ENCODE measurements at places on chromosomes 4 and X.

DNA sequence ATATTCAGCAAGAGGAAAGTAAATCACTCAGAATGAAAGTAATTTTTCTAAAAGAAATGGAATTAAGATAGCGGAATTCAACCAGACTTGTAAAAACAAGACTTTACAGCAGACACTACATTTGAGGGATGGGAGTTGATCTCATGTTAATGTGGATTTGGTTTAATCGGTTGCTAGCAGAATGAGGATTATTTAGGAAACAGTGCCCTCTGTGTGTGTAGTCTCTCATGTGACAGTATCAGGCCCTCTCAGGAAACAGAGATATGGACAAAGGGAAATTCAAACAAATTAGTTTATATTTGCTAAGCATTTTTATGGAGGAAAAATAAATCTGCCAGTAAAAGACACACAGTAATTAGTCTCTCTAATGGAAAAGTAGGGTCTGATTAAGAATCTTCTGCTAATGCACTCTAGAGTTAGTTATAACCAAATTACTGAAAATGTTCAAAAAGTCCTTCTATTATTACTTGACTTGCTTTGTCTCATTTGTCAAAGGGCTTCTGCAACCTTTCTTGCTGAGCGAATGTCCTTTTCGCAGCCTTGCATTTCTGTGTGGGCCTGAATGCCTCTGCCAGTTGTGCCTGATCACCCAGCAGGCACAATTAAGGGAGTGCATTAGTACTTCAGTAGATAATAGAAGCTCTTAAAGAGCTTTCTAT lies 1282.3 kb upstream of the TENM3 start:
- no peak for DNase-seq

- no peak for DNase-seq
Observed at GRCh38 chrX:25742334-25742733, 395.8 kb upstream of the MAGEB18 start.

DNA sequence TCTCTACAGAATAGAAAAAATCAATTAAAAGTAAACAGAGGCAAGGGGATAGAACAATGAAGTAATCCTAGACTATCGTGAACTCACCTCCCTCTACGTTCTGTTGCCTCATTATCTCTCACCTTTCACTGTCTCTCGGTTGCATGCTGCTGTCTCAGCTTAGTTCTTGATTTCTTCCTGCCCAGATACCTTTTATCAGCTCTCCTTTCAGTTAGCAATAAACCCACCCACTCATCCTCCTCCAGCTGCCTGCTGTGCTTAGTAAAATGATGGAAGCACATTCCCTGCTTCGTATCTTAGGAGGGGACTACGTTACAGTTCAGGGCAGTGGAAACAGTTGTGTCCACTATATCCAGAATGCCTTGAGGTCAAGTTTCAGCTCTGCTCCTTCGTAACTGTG lies 1709.5 kb upstream of the AGA start:
- DNase-seq: no peak

- no peak for DNase-seq
Observed at GRCh38 chrX:38666909-38667308, 105.6 kb downstream of the TSPAN7 start.

- DNase-seq: no peak
Observed at GRCh38 chr4:14069886-14070285, 442.4 kb upstream of the BOD1L1 start.

- peak; percentile 74 for DNase-seq
Observed at GRCh38 chr4:140237616-140238350, 83.8 kb upstream of the MAML3 start.

GRCh38 chrX:151796576-151796975 lies 62.0 kb downstream of the CNGA2 start:
- no peak for DNase-seq

- DNase-seq: no peak
Observed at GRCh38 chrX:11968991-11969390, 169.3 kb upstream of the FRMPD4 start.

GRCh38 chrX:55867181-55867651 lies 149.7 kb downstream of the RRAGB start:
- no peak for DNase-seq

DNA sequence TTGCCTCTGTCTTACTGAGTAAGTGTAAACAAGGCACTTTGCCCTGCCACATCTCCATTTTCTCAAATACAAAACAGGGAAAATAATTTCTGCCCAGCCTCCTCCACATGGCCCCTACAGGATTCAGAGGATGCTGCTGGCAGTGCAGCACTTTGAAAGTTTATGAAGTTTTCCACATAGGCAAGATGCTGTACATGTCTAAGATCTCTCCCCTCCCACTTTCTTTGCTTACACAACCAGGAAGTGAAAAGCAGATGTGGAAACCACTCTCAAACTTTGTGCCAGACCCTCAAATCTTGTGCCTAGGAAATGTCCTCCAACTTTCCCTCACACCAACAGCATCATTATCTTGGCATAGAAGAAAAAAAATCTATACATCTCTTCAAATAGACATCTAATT lies 257.0 kb upstream of the LDB2 start:
- no peak for DNase-seq

GRCh38 chr4:131509521-131509920 lies 1639.6 kb upstream of the PCDH10 start:
- no peak for DNase-seq

DNA sequence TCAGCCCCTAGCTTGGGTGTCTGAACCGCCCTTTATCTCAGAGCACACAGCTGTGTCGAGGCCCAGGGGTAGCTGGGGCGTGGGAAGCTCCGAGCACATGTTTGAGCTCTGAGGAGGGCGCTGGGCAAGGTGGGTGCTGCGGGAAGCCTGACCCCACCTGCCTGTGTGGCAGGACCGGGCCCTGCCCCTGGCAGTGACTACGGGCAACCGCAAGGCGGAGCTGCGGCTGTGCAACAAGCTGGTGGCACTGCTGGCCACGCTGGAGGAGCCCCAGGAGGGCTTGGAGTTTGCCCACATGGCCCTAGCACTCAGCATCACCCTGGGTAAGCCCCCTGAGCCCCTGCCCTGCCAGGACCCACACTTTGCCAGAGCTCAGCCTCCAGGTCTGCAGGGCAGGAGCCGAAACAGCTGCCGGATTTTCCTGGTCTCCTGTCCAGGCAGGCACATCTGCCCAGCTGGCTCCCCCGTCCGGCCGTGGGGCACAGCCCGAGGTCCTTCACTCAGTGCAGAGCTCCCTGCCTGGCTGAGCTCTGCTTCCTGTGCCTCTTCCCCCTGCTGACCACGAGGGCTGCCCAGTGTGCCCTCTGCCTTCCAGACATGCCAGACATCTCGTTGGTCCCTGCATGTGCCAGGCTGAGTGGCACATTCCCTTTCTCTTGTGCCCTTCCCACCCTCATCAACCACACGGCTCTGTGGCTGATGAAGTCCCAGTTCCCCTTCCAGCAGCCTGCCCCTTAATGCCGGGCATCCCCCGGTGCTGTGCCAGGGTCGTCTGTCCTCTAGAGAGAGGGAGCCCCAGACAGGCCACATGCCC lies 33.2 kb upstream of the HTRA3 start:
- DNase-seq: no peak

DNA sequence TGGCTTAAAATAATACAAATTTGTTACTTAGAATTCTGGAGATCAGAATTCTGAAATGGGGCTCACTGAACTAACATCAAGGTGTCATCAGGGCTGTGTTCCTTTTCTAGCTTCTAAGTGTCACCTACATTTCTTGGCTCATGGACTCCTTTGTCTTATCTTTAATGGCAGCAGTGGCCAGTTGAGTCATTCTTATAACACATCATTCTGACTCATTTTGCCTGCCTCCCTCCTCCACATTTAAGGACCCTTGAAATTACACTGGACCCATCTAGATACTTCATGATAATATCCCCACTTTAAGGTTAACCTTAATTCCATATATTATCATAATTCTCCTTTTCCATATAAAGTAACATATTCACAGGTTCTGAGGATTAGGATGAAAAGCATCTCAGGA lies 215.9 kb downstream of the GUCY2F start:
- no peak for DNase-seq

DNA sequence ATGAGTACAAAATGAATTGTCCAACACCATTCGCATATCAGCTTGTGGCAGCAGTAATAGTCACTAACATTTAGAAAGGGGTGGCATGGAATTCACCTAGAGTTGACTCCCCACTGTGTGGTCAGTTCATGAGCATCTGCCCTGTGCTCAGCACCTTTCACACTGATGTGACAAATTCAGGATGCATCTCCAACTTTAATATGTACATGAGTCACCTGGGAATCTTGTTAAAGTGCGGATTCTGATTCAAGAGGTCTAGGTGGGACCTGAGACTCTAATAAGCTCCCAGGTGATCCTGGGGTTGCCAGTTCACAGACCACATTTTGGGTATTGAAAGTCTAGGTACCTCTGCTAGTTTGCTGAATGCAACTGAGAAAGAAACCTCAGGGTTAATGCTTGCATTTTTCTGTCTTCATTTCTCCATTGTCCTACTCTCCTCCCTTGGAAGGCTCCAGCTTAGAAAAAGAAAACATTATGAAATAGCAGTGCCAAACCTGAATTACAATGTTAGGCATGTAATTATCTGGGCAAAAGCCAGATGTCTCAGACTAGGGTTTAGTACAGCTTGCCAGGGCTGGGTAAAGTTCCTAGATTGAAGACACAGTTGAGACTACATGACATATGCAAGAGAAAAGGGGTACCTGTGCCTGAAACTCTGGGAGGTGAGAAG lies 32.7 kb downstream of the TMSB4X start:
- DNase-seq: no peak

GRCh38 chr4:6983544-6984142 lies 59.5 kb upstream of the TADA2B start:
- DNase-seq: no peak

GRCh38 chr4:101171747-101172146 lies 175.6 kb downstream of the PPP3CA start:
- no peak for DNase-seq

DNA sequence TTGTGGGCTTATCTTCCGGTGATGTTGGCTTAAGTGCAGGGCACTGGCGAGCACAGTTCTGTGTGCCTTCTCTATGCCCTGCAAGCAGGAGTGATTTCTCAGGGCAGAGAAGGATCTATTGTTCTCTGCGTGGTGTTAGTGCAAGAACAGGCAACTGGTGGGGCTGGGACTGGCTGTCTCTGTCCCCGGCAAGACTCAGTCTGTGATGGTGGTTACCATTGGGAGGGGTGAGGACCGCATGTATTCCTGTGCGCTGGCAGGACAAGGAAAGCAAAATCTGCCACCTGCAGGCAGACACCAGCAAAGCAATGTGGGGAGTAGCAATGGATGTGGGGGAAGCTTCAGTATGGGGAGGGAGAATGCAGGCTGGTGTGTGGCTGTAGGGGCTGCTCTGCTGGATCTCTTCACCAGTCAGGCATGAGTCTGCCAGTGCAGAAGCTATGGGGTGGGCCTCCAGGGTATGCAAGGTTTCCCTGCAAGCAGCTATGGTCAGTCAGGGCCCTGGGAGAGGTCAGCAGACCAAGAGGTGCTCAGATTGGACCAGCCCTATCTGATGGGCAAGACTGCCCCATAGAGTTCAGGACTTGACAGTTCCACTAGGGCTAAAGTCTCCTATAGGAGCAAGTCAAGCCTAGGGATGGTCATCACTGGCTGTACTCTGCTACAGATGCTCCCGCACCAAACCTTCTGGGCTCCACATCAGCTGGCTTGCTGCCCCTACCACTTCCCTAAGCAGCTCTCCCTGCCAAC lies 16.8 kb downstream of the PF4 start:
- DNase-seq: no peak

DNA sequence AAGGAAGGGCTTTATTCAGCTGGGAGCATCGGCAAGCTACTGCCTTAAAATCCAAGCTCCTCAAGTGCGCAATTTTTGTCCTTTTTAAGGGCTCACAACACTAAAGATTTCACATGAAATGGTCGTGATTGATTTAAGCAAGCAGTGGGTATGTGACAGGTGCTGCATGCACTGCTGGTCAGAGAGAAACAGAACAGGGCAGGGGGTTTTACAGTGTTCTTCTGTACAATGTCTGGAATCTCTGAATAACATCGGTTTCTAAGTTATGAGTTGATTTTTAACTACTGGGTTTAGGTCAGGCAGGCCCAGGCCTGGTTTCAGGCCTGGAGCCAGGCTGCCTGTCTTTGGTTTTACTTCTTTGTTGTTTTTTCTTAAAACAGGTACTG lies 6.0 kb downstream of the UGT2B17 start:
- DNase-seq: no peak

- DNase-seq: peak; percentile 42
Observed at GRCh38 chr4:159946983-159947615, 844.2 kb downstream of the RAPGEF2 start.

DNA sequence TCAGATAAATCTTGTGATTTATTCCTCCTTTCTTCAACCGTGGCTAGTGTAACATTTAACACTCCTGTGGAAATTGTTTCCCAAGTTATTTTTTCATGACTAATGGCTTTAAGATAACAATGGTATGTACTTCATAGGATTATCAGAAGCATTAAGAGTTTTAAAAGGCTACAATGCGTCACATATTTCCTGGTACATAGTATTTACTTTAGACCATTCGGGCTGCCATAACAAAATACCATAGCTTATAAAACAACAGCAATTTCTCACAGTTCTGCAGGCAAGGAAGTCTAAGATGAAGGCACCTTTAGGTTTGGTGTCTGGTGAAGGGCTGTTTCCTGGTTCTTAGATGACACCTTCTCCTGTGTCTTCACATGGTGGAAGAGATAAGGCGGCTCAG lies 158.6 kb downstream of the PAPSS1 start:
- no peak for DNase-seq

DNA sequence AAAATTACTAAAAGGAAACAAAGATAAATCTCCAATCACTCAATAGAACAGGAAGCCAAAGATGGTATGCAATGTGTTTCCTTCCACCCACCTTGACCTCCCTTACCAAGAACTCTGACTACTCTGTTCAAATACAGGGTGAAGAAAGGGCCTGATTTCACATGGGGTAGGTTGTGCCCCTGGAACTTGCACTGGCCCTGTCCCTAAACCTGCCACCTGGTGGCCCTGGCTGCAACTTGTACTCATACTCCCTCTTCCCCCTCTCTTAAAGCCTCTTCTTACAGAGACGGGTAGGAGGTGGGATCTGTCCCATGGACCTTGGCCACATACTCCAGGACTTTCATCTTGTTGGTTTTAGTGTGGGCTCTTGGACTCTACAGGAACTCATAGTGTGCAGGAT lies 17.3 kb upstream of the TMEM185A start:
- DNase-seq: no peak

DNA sequence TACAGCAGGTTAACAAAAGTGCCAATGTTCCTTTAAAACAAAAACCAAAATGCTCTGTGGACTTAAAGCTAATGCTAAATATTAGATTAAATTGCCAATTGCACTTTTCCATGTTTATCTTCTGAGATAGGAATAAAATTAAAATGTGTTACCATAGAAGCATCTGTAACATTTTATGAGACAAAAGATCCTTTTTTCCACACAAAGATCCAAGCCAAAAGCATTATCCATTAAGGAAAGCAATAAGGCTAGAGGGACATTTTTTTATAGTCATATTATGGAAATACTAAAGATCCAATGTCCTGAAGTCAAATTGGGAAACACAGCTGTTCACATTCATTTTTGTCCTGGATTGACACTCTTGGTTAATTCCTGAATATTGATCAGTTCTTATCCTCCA lies 73.6 kb downstream of the PALLD start:
- no peak for DNase-seq

- no peak for DNase-seq
Observed at GRCh38 chr4:74397748-74398426, 32.9 kb downstream of the EREG start.

All from NT2/D1 (cell line).